NCI-H510A (cell line): ENCODE measurements at places on chromosomes 16 and 17.

DNA sequence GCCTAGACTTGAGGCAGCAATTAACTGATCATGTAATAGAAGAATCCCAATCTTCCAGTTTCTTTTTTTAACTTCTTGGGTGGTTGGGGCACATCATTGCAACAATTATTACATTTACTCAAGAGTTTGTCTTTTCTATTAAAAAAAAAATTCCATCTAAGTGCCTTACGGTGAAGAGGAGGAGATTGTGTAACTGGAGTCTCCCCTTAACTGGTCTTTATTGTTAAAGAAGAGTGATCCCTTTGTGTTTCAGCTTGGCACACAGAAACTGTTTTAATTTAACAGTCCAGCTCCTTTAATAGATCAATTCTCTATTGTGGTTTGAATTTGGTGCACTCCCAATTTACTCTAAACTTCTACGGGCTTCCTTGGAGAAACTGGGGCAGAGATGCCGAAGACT is 75.2 kb downstream of the FTO start:
- DNase-seq = no peak

DNA sequence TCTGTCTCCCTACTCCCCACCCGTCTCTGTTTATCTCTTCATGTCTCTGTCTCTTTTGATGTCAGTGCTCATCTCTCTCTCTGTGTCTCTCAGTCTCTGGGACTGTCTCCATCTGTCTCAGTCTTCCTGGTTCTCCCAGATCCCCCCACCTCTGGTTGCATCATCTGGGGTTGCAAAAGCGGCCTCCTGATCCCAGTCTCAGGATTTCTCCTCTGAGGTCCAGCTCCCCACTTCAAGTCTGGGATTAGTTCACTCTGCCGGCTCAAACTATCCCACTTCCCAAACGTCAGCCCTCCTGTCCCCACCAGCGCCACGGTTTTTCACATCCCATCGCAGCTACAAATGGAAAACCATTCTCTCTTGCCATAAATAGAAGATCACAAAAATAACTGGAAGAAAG is 9.0 kb downstream of the TEKT5 start:
- no peak for DNase-seq

DNA sequence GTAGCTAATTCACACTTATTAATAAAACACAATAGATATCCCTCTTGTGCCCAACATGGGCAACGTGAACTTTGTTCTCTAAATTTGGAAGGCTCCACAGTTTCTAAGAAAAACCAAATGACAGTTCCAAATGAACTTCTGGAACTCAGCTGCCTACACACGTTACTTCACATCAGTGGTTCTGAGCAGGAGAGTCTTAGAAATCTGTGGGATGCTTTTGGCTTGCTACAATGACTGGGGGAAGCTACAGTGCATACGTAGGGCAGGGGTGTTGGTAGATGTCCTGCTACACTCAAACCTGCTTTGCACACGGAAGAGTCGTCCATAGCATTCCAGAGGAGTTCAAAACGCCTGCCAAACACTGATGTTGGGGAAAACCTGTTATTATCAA is 8.0 kb downstream of the TXNDC11 start:
- no peak for DNase-seq

DNA sequence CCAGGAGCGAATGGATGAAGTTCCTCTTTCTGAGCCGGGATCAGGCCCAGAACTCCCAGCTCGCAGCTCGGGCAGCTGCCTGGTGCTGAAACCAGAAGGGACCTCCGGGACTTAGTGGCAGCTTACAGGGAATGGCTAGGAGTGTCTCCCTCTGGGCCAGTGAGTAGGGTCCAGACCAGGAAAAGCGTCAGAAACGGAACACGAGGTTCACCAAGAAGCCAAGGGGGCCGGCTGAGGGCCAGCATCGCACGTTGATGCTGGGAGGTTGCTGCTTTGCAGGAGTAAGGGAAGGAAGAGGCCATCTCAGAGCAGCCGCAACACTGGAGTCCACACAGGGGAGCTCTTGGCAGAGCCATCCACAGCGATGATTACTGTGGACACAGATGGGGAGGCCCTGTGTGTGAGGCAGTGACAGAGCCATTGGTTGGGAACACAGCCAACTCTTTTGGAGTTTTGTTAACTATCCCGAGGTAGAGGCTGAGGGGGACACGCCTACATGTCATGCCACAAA is 74.0 kb upstream of the CREBBP start:
- DNase-seq = no peak

- DNase-seq = no peak
Measured at GRCh38 chr17:2837147-2837561, 40.9 kb downstream of the RAP1GAP2 start.

GRCh38 chr17:35242158-35242804 is 591 bp upstream of the SLFN5 start:
- peak; percentile 62 for DNase-seq

DNA sequence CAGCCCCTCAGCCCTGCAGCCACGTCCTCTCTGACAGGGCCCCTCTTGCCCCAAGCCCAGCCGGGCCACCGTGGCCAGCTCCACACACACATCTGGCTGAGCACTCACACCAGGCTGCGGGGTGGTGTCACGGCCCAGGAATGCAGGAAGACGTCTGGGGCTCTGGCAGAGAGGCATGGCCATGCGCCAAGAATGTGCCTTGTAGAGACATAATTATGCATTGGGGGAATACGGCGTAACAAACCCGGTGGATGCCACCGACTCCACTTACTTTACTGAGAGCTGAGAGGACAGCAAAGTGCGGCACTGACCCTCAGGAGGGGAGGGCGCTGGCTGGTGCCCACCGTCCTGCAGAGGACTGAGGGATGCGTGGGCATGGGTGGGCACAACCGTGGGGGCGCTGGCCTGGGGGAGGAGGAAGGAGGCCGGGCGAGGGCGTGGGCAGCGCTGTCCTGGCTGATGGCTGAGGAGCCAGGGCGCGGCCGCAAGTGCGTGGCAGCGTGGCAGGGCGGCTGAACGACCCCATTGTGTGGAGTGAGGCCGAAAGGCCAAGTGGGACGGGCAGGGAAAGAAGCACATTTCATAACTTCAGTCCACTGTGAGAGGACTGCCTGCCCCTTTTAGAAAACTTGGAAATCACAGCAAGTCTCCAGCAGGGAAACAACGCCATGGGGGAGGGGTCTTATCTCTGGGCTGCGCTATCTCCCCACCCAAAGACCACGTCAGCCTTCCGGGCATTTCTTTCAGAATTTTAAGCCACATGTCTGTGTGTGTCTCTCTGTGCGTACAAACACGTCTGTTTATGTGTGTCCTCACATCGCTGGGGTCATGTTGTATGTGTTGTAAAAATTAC is 30.6 kb downstream of the METRNL start:
- no peak for DNase-seq

DNA sequence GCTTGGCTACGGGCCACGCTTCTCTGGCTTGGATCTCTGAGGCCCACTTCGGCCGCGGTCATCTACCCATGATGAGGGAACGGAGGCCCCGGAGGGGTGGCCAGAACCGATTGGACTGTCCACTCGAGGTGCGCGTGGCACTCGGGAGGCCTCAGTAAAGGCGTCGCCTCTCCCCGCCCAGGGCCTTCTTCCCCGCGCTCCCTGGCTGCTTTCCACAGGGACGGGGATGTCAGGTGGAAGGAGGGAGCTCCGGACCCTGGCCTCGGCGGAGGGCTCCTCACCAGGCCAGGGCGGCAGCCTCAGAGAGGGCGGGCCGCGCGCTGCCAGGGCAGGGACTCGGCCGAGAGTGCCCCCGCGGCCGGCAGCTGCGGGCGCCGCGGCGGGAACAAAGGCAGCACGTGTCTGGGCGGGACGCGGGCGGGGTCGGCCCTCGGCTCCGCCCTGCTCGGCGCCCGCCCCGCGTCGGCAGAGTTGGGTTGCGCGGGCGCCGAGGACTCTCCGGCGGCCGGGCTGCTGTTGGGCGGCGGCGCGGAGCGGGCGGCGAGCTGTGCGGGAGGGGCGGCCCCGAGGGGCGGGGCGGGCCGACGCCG is 587 bp upstream of the CDK5R1 start:
- peak; percentile 77 for DNase-seq

- DNase-seq = no peak
Measured at GRCh38 chr16:84726669-84727467, 27.1 kb downstream of the USP10 start.

DNA sequence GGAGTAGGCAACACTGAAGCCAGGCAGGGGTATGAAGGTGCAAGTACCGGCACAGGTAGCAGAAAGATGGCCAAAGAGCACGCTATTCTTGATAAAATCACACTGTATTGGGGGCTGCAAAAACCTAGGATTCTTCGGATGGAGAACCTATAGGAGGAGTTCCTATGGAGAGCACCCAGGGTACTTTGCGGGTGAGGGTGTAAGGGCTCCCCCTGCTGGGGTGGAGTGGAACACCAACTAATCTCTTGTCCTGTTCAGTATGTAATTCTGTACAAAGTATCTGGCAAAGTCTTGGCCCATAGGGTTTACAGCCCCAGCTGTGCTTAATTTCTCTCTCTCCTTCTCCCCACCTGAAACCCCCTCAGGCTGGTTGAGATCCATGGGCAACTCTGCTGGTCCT is 393.1 kb upstream of the ASIC2 start:
- no peak for DNase-seq

DNA sequence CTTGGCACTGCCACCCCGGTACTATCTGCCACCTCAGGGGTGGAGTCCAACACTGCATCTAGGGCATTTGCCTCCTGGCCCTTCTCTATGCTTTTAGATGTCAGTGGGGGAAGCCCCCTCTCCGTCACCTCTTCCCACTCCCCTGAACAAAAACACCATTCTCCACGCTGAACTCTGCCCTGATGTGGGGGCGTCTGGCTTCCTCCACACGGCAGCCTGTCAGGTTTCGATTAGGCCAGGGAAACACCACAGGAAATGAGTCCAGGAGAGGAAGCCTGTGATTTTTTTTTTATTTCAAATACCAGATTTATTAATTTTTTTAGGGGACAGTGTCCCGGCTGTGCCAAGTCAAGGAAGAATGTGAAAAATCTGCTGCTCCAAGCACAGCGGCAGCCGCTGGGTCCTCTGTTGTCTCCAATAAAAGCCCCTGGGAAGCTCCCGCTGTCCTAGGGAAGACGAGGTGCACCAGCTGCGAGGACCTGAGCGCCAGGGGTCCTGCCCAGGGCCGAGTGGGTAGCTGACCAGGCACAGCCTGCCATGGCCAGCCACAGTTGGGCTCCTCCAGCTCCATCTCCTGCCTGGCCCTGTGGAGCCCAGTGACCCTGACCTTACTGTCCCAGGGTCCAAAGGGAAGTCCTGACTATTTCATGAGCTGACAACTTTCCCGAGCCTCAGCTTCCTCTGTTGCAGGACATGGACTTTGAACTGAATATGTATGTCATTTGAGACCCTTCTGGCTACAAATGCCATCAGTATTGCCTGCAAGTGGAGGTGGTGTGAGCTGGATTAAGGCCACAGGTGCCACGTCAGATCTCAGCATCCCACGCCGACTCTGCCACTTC is 336.7 kb downstream of the FOXL1 start:
- DNase-seq = no peak

DNA sequence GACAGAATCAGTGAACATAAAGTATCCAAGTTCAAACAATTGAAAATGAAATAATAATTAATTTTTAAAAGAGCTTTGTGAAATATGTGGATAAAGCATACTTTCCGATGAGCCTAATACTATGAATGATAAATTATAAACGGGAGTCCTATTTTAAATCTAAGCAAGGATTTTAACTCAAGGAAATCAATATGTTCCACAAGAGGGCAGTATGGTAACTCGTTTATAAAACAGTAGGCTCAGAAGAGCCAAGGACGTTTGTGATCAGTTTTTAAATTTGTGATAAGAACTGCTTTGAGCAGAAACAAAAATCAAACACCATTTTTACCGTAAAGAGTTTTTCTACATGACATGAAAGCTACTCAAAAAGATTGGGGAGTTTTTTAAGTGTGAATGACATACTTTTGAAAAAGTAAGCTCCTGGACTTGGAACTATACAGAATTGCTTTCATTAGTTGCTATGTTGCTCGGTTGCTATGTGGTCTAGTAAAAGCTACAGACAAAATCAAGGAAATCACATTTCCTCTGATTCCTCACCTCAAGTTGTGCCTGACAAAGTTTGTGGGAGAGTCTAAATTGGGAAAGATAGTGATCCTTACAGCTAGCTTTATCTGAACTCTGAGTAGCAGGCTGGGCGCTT is 11.8 kb upstream of the TEKT1 start:
- no peak for DNase-seq

DNA sequence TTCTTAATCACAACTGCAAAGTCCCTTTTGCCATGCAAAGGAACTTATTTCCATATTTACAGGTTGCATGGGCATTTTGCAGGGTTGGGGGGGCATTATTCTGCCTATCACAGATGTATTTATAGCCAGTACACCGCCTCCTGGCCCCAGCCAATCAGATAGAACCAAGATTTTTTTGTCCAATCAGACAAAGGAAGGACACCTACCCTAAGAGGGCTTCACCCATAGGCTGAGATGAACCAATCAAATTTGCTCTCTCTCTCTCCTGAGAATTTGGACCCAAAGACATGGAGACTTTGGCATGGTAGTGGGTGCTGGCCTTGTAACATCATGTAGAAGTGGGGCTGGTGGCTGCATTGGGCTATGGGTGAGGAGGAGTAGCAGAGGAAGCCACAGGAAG is 3.9 kb upstream of the KCNG4 start:
- no peak for DNase-seq

DNA sequence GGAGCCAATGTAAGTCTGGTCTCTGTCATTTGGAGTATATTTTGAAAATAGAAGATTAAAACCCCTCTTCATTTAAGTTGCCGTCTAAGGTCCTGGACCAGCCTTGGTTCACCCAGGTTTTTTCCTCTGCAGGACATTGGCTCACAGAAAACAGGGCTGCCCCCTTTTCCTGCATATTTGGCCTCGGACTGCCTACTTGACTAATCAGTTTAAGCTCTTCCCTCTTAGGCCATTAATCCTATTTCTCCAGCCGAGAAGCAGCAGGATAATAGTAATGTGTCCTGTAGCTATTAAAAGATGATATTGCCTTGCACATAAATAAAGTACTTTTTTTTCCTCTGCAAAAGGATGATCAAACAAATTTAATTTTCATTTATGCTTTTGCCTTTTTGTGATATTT is 52.1 kb downstream of the PRKCA start:
- no peak for DNase-seq

GRCh38 chr17:17812211-17813054 is 24.4 kb downstream of the SREBF1 start:
- DNase-seq = peak; percentile 29

DNA sequence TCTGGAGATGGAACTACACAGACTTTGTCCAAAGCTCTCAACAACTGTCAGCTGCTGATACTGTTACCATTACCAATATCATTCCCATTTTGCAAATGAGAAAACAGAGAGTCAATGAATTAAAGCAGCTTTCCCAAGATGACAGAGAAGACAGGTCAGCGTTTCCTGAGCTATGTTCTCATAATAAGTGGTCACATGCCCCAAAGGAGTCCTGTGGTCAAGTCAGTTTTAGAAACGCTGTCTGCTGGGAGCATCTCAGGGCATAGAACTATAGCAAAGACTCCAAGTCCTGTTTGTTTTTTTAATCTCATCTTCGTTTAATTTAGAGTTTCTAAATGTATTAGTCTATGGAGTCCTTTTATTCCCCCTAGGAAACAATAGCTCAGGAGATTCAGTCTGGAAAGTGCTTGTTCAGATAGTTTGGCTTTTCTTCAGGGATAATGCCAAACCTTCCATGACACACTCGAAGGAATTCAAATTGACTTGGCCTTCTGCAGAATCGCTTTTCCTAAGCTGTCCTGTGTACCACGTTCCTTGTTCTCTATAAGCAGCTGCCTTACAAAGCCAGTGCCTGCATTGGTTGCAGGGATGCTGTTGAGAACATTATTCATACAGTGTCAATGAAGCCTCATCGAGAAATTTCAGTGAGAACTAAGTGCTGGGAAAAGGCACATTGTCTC is 12.1 kb downstream of the CCDC42 start:
- DNase-seq = no peak

- DNase-seq = no peak
Measured at GRCh38 chr17:71232801-71233559, 887.8 kb upstream of the SOX9 start.

- no peak for DNase-seq
Measured at GRCh38 chr16:52914428-52914827, 138.3 kb downstream of the CHD9NB start.
